ENCODE measurements at places on chromosomes 1 and 21. TPM values are rescaled to one million over a fixed set of nuclear protein-coding genes. Genes with fewer than 3 reads are reported as not detected.

- no peak for DNase-seq
- no peaks in the 10 kb centered on the region for H3K36me3 ChIP-seq
- no peaks in the 10 kb centered on the region for H3K4me1 ChIP-seq
- H3K27me3 ChIP-seq, result no peaks in the 10 kb centered on the region
Observed at GRCh38 chr1:246573491-246573890, 7.2 kb downstream of the CNST start.

DNA sequence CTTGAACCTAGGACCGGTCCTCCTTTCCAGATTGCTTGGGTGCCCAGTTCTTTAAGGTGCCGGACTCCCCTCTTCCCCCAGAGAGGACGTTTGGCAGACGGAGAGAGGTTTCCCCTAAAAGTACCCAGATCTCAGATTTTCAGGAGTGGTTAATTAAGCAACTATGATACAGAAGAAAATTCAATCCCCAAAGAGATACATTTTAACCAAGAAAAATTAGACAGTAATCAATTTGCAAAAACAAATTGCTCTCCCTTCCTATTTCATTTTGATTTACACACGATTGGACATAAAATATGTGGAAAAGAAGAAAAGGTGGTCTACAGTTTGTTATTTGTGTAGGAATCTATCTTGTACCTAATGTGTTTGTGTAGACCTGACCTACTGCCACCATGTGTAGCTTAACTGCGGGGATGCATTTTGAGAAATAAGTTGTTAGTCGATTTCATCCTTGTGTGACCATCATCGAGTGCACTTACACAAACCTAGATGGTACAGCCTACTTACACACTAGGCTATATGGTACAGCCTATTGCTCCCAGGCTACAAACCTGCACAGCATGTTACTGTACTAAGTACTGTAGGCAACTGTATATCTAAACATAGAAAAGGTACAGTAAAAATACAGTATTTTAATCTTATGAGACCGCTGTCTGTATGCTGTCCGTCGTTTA is 755 bp downstream of the RPAP2 start:
- peak overlapping the region; percentile 95 for H3K27ac ChIP-seq
- no peaks in the 10 kb centered on the region for H3K36me3 ChIP-seq
- H3K27me3 ChIP-seq, result no peaks in the 10 kb centered on the region
- peak overlapping the region; percentile 95 for H3K4me3 ChIP-seq

GRCh38 chr1:69794831-69795230 is 227.1 kb downstream of the LRRC7 start:
- no peak overlapping the region for H3K4me3 ChIP-seq
- no peaks in the 10 kb centered on the region for H3K4me1 ChIP-seq
- H3K27ac ChIP-seq, result no peak overlapping the region
- H3K27me3 ChIP-seq, result no peaks in the 10 kb centered on the region
- no peak for DNase-seq

DNA sequence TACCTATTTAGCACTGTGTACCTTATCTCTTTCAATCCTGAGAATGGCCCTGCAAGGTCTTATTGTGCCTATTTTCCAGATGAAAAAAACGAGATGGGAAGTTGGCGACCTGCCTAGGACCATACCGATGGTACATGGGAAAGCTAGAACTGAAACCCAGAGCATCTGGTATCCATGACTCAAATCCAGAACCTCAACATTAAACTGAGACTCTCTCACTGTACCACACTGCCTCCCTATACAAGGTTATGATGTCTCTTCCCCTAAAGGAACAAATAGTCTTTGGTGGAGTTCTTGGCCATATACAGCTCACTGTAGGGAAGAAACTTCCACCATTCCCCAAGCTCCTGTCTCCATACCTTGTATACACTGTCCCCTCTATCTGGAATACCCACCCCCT is 110.7 kb downstream of the TNR start:
- no peaks in the 10 kb centered on the region for H3K36me3 ChIP-seq
- no peak for DNase-seq
- no peak overlapping the region for H3K4me3 ChIP-seq

- H3K27me3 ChIP-seq, result peaks cover 2% of the 10 kb centered on the region
- H3K4me3 ChIP-seq, result no peak overlapping the region
- no peaks in the 10 kb centered on the region for H3K4me1 ChIP-seq
- H3K36me3 ChIP-seq, result no peaks in the 10 kb centered on the region
Observed at GRCh38 chr1:48552420-48552819, 80.4 kb upstream of the SPATA6 start.

Gene DNASE2B
- not detected for total RNA-seq

- no peak for DNase-seq
- peaks cover 2% of the 10 kb centered on the region for H3K27me3 ChIP-seq
- H3K27ac ChIP-seq, result no peak overlapping the region
- H3K4me3 ChIP-seq, result no peak overlapping the region
- no peaks in the 10 kb centered on the region for H3K4me1 ChIP-seq
Observed at GRCh38 chr1:207280706-207281105, 40.8 kb upstream of the CD55 start.

DNA sequence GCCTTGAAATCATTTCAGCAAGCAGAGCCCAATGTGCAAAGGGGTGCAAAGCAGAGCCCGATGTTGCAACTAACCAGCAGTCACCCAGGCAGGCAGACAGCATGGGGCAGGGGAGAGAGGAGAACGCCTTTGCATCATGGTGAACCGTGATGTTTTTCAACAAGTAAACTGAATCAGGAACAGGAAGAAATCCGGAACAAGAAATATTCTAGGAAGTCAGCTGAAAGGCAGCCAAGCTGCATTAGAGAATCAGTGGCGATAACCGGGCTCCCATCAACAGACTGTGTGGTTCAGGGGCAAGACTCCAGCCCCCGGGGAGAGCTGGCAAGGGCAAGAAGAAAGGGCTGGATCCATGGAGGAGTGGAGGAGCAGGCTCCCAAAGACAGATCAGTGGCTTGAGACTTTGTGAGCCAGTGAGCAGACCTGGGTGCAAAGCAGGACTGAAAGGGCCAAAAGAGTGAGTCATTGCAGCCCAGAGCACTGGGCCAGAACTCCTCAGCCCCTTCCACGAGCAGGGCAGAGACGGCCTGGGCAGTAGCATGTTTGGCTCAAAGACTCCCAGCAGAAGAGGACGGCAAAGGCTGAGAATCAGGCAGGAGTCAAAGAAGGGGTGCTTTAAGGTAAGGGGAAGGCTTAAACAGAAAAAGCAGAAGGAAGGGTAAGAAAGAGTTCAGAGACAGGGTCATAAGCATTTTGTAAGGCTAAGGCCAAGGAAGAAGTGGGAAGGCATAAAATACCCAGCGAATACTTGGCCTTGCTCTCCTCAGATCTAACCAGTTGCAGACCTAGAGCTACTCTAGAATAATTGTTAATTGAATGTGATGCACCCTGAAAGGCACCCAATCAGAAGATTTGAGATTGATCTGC is 155.0 kb downstream of the SETD4 start:
- no peak overlapping the region for H3K4me3 ChIP-seq
- no peak for DNase-seq
- H3K4me1 ChIP-seq, result no peaks in the 10 kb centered on the region
- no peak overlapping the region for H3K27ac ChIP-seq
- no peaks in the 10 kb centered on the region for H3K36me3 ChIP-seq

- H3K36me3 ChIP-seq, result no peaks in the 10 kb centered on the region
- H3K27ac ChIP-seq, result no peak overlapping the region
- no peak overlapping the region for H3K4me3 ChIP-seq
- H3K27me3 ChIP-seq, result peaks cover 5% of the 10 kb centered on the region
Observed at GRCh38 chr1:231053493-231054162, 13.6 kb upstream of the FAM89A start.

- no peak for DNase-seq
- no peaks in the 10 kb centered on the region for H3K4me1 ChIP-seq
- H3K27me3 ChIP-seq, result no peaks in the 10 kb centered on the region
- H3K4me3 ChIP-seq, result no peak overlapping the region
Observed at GRCh38 chr1:69167876-69168275, 399.8 kb upstream of the LRRC7 start.

- no peaks in the 10 kb centered on the region for H3K27me3 ChIP-seq
- no peaks in the 10 kb centered on the region for H3K4me1 ChIP-seq
- no peak for DNase-seq
- no peak overlapping the region for H3K4me3 ChIP-seq
- H3K36me3 ChIP-seq, result no peaks in the 10 kb centered on the region
- no peak overlapping the region for H3K27ac ChIP-seq
Observed at GRCh38 chr1:71030026-71030425, 17.6 kb downstream of the PTGER3 start.

DNA sequence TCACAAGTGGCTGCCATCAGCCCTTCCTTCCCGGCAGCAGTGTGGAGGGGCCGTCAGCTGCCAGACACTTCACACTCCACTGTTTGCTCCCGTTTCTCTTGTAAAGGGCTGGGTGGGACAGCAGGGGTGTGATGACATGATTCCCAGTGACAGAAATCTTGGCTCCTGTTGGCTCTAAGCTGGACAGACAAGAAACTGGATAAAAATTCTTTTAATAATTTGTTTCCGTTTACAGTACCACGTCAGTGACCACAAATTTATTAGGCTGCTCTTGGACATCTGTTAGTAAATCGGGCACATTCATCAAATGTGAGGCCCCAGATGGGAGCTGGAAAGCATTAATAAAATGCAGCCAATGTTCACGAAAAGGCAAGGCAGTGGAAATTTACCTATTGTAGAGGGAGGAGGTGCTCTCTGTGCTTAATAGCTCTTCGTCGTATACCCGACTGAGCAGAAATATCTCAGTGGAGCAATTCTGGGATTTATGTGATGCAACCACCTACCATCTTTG is 353.7 kb upstream of the GREM2 start:
- H3K4me1 ChIP-seq, result no peaks in the 10 kb centered on the region
- no peak overlapping the region for H3K27ac ChIP-seq
- H3K4me3 ChIP-seq, result no peak overlapping the region
- H3K36me3 ChIP-seq, result no peaks in the 10 kb centered on the region
- peak; percentile 26 for DNase-seq

Gene FAM177B
- not detected for total RNA-seq

Gene FCER1A
- not detected for total RNA-seq

- no peaks in the 10 kb centered on the region for H3K36me3 ChIP-seq
- DNase-seq, result no peak
- no peaks in the 10 kb centered on the region for H3K27me3 ChIP-seq
Observed at GRCh38 chr1:172894349-172895049, 156.2 kb downstream of the TNFSF18 start.

Gene FAM131C
- total RNA-seq, result 1.1 TPM

- no peak for DNase-seq
- H3K27me3 ChIP-seq, result peaks cover 12% of the 10 kb centered on the region
- no peak overlapping the region for H3K4me3 ChIP-seq
- H3K4me1 ChIP-seq, result peaks cover 45% of the 10 kb centered on the region
- H3K27ac ChIP-seq, result no peak overlapping the region
- no peaks in the 10 kb centered on the region for H3K36me3 ChIP-seq
Observed at GRCh38 chr1:25994402-25995150, 3.3 kb downstream of the PAFAH2 start.

GRCh38 chr1:197355248-197355995 is 87.4 kb downstream of the CRB1 start:
- no peak overlapping the region for H3K4me3 ChIP-seq
- H3K27ac ChIP-seq, result no peak overlapping the region
- no peak for DNase-seq
- H3K36me3 ChIP-seq, result no peaks in the 10 kb centered on the region

- no peak overlapping the region for H3K4me3 ChIP-seq
- H3K36me3 ChIP-seq, result peaks cover 7% of the 10 kb centered on the region
- H3K4me1 ChIP-seq, result no peaks in the 10 kb centered on the region
Observed at GRCh38 chr1:17636612-17637011, 97.1 kb downstream of the ARHGEF10L start.

GRCh38 chr1:201350361-201350725 is 27.1 kb downstream of the TNNT2 start:
- peaks cover 8% of the 10 kb centered on the region for H3K27me3 ChIP-seq
- H3K36me3 ChIP-seq, result no peaks in the 10 kb centered on the region
- peaks cover 16% of the 10 kb centered on the region for H3K4me1 ChIP-seq
- H3K4me3 ChIP-seq, result no peak overlapping the region
- peak; percentile 2 for DNase-seq

Gene GBP5
- total RNA-seq, result not detected

DNA sequence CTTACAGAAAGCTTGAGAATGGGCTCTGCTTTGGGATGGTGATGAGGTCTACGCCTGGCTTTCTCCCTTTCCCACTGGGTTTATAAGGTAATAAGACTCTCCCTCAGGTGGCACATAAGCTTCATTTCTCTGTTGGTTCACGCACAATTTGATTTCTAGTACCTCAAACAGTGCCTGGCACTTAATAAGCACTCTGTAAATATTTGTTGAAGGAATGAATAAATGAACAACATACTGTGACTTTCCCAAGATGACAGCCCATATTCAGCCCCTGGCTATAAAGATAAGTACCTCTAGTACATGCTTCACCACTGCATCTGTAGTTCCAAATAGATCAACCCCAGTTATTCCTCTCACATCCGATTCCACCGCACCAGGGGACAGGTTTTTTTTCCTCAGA is 17.8 kb downstream of the COPA start:
- H3K36me3 ChIP-seq, result no peaks in the 10 kb centered on the region
- H3K4me1 ChIP-seq, result peaks cover 11% of the 10 kb centered on the region
- no peaks in the 10 kb centered on the region for H3K27me3 ChIP-seq
- peak overlapping the region; percentile 1 for H3K27ac ChIP-seq

DNA sequence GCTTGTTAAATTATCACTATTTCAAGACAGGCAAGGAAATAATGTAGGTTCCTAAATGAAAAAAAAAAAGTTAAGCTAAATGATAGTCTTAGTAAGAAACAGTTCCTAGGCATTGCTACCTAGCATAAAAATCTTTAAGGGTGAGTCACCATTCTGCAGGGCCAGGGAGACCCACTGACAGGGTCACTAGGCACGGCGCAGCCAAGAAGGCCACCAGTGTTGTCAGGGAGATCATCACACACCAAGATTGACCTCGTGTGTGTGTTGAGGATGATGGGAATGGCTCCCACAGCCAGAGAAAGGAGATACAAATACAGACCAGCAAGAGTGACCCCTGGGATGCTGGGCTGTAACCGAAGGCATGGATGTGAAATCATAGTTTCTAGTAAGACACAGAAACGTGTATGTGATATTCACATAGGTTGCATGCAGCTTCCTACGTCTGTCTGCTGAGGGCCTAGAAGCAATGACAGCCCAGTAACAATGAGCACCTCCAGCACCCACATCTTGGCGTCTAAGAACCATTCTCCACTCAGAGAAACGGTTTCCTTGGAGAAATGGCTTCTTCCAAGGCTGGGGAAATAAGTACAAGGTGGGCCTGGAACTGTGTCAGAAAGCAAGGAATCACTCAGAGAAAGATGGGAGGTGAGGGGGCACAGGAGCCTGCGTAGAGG is 29.1 kb downstream of the RIPK4 start:
- H3K4me3 ChIP-seq, result no peak overlapping the region
- H3K4me1 ChIP-seq, result no peaks in the 10 kb centered on the region
- no peak for DNase-seq

- H3K4me3 ChIP-seq, result no peak overlapping the region
- DNase-seq, result no peak
- peaks cover 13% of the 10 kb centered on the region for H3K27me3 ChIP-seq
- no peaks in the 10 kb centered on the region for H3K36me3 ChIP-seq
- peak overlapping the region; percentile 38 for H3K27ac ChIP-seq
- no peaks in the 10 kb centered on the region for H3K4me1 ChIP-seq
Observed at GRCh38 chr1:11527541-11528452, 48.8 kb downstream of the DISP3 start.

Gene LCK
- total RNA-seq, result 0.37 TPM
